ENCODE measurements at places on chromosomes 4 and X.

DNA sequence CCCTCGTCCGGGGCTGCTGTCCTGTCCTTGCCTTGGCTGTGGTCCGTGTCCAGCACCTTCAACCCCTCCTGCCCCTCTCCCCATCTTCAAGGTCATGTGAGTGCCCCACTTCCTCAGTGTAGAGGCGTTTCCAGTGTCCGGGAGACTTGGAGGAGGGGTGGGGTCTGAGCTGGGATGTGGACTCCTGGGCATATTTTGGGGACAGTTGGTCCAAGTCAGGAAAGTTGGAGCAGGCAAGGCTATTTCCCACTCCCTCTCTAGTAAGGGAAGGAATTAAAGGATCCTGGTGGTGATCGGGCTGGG lies 3.0 kb downstream of the PCGF3 start:
- no peak for DNase-seq

DNA sequence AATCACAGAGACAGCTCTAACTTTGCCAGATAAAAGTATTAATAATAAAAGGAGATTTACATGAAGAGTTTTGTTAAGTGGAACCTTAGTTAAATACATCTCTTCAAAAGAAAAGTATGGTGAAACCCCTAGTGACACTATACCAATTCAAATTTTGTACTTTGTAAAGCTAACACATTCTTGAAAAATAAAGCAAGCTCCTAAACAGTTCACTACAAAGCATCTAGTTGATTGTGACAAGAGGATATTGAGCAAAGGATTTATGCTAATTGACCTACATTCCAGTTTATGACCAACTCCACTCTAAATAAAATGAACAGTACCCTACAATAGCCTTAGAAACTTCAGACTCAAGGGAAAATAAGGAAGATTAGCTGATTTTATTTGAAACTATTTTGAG lies 69.4 kb upstream of the WDR17 start:
- no peak for DNase-seq

GRCh38 chrX:135000516-135000915 lies 9.7 kb downstream of the SMIM10 start:
- no peak for DNase-seq

DNA sequence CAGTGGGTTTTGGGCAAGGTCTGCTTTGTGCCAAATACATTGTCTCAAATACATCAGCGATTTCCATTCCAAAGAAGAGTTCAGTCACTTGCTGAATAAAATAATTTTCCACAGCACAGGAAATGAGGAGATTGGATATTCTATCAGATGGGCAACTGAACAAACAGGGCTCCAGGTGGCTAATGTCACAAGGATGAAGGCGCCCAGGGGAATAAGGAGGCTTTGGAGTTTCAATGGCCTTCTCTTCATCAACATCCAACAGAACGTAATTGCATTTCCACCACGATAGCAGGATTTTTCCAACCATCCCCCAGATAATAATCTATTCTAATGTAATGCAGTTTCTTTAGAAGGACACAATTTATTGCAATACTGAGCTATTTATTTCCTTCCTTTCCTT lies 104.7 kb upstream of the KLHL13 start:
- no peak for DNase-seq

- DNase-seq: no peak
These were observed 134.2 kb downstream of the MAML3 start for GRCh38 chr4:140019619-140020347.

All from amniotic stem cell (primary cell).